ENCODE measurements at places on chromosomes 6 and 20.

DNA sequence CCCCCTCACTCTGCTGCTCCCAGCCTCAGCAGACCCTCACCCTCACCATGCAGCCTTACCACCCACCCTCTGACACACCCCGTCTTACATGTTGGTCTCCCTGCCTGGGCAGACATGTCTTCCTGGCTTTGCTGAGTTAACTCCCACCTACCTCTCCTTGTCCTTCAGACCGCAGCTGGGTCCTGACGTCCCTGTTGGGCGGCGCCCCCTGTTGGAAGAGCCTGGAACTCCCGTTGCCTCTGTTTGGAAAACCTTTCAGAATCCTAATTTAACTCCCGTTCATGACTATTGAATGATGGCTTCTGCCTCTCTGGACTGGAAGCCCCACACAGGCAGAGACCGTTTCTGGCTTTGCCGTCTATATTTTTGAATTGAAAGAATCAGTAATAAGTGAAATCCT lies 245.1 kb downstream of the MYLK4 start:
- peak; percentile 39 for DNase-seq

DNA sequence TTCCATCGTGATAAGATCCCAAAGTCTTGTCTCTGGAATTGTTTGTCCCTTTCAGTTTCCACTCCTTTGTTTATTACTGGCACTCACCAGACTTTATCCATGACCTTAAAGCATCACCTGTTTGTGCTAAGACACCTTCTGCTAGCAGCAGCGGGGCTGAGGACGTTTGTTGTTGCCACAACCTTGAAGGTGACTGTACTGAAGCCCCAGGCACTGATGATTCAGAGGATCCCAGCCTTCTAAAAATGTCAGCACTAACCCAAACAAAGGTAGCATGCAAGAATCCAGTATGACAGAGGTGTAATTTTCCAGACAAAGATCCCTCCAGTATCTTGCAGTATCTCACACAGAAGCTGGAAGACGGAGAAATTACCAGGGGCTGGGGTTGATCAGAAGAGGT lies 28.9 kb upstream of the SMIM8 start:
- DNase-seq = no peak

- peak; percentile 17 for DNase-seq
Observed at GRCh38 chr6:152846825-152847224, 96.2 kb downstream of the VIP start.

DNA sequence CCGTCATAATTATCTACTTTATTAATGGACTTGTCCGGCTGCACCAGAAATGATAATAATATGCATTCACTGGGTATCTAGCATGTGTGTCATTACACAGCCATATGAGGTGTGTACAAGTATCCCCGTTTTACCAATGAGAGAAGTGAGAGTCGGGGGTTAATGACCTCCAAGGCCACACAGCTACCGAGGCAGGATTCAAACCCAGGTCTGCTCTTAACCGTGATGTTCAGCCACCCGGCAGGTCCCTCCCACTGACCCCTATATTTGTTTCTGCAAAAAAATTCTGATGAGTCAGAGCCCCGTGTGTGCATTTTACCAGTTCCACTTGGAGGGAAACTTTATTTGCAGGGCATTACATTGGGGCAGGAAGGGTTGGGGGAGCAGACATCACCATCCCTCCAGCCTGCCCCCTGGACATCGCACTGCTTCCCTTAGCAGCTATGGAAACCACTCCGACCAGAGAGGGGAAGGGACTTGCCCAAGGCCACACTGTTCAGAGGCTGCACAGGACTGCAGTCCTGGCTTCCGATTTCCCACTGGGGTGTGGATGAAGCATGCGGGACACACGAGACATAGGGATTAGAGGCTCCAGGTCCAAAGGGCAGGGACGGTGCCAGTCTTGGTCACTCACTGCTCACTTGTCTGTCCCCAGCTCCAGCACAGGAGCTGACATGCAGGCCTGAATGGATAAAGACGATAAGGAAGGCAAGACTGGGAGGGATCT lies 10.1 kb upstream of the SRC start:
- DNase-seq = no peak

- DNase-seq = no peak
Observed at GRCh38 chr6:70673054-70673453, 5.4 kb downstream of the SMAP1 start.

- no peak for DNase-seq
Observed at GRCh38 chr6:149464411-149464810, 20.4 kb downstream of the ZC3H12D start.

DNA sequence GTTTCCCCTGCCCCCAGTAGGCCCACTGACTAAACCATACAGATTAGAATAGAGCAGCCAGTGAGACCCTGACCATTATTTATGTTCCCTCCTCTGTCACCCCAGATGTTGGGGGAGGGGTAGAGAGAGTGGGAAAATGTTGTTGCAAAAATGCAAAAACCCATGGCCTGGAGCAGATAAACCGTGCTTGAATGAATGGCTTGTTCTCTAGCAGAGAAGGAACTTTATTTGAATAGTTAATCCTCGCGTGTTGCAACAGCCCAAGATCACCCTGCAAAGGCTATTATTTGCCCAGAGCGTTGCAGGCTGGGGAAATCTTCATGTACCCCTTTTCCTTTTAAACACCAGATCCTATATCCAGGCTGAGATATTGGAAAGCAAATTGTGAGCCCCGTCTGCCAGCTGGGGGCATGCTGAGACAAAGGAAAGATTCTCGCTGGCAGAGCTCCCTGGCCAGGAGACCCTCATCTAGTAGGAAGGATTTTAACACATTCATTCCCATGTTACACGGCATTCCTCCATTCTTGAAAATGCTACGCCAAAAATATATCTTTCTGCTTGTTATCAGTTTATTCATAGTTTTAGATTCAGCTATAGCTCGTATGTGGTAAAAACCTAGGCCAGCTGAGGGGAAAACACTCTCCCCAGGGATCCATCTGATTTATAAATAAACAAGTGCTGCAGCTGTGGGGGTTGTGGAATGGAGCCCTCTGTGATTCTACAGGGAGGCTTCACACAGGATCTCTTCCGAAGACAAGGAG lies 53.0 kb downstream of the LINC00237 start:
- DNase-seq = peak; percentile 54

DNA sequence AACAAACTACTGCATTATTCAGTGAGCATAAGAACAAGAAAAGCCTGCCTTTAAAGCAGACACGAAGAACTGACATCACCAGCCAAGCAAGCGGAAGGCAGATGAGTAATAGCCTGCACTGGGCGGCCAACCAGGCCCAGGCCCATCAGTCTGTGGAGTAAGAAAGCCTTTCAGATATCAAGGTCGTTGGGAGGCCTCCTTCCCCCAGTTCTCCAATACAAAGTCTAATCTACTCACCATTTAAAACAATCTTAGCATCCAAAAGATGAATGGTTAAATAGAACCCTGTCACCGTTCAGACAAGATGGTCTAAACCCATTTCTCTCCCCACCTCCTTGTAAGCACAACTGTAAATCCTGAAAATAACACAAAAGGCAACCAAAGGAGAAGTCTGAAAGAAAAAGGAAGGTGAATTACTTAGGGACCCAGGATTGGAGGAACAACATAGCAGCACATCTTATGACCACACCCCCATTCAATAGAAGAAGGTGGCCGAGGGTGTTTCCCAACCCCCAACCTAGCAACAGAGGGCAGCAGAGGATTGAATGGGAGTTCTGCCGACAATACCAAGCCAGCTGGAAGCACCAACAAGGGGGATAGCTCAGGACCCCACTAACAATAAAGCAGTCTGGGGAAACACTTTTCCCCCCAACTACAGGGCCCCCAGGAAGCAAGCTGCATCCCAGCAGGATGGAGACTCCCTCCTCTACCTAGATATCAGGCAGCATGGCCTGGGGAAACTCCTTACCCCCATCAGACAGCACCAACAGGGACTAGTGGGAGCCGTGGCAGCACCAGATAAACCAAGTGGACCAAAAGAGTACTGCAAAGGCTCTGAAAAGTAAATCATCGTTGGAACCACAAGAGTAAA lies 67.9 kb downstream of the ZHX3 start:
- DNase-seq = peak; percentile 77

- DNase-seq = no peak
Observed at GRCh38 chr6:107617341-107617932, 127.5 kb downstream of the SOBP start.
